ENCODE measurements at places on chromosomes 7 and 10. TPM values are rescaled to one million over a fixed set of nuclear protein-coding genes. Genes with fewer than 3 reads are reported as not detected.

- no peak for DNase-seq
These were observed 19.1 kb upstream of the GJD4 start for GRCh38 chr10:35585903-35586535.

GRCh38 chr10:71480662-71481061 is 83.9 kb downstream of the CDH23 start:
- no peak for DNase-seq

IFIT3 gene
- 8.7 TPM for total RNA-seq

TAS2R3 gene
- 0.58 TPM for total RNA-seq

ZNF727 gene
- total RNA-seq: 0.30 TPM

ZFYVE27 gene
- total RNA-seq: 10.7 TPM
